ENCODE measurements at places on chromosomes 13 and 19. TPM values are rescaled to one million over a fixed set of nuclear protein-coding genes. Genes with fewer than 3 reads are reported as not detected.

DNA sequence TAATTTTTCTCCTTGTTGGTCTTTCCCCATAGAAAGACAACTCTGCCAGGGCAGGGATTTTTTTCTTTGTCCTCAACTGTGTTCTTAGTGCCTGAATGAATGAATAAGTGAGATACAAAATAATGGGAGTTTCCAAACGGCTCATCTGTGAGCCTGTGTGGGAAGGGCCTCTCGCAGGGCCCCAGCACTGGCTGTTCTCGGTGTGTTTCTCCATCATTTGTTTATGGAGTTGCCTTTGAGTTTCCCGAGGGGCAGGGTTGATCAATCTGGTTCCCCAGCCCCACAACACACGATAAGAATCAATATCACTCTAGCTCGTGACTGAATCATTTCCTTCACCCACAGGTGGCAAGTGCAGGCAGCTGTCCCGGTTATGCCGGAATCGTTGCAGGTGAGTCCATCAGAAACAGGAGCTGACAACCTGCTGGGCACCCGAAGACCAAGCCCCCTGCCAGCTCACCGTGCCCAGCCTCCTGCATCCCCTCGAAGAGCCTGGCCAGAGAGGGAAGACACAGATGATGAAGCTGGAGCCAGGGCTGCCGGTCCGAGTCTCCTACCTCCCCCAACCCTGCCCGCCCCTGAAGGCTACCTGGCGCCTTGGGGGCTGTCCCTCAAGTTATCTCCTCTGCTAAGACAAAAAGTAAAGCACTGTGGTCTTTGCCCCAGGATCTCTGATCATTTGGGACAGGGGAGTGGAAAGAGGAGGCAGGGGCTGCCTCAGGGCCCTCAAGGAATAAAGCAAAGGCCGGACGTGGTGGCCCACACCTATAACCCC, 14.9 kb downstream of the FXYD5 start:
- no peak for DNase-seq

DNA sequence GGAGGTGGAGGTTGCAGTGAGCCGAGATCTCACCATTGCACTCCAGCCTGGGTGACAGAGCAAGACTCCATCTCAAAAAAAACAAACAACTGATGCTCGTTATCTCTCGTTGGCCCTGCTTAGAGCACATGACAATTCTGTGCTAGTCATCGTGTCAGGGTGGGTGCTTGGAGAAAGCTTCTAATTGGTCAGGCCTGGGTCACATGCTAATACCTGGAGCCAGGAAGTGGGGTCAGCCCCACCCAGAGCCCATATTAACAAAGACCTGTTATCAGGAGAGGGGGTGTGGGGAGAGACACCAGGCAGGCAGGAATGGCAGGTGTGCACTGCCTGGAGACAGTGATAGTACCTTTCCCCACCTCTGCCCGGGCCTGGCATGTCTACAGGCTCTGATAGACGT, 84.9 kb downstream of the DPF1 start:
- no peak for DNase-seq

DNA sequence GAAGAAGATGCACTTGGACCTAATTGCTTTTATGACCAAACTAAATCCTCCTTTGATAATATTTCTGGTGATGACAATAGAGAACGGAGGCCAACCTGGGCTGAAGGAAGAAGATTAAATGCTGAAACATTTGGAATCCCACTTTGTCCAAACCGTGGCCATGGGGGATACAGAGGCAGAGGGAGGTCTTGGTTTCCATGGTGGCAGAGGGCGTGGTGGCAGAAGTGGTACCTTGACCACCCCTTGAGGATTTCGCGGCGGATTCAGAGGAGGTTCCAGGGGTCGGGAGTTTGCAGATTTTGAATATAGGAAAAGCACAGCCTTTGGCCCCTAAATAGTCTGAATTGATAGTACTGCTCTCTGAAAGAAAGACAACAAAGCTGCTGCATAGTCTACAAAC, 7.2 kb upstream of the LILRB3 start:
- DNase-seq: no peak

The GIPC3 gene
- total RNA-seq: 0.11 TPM

The ETV2 gene
- total RNA-seq: 0.32 TPM

DNA sequence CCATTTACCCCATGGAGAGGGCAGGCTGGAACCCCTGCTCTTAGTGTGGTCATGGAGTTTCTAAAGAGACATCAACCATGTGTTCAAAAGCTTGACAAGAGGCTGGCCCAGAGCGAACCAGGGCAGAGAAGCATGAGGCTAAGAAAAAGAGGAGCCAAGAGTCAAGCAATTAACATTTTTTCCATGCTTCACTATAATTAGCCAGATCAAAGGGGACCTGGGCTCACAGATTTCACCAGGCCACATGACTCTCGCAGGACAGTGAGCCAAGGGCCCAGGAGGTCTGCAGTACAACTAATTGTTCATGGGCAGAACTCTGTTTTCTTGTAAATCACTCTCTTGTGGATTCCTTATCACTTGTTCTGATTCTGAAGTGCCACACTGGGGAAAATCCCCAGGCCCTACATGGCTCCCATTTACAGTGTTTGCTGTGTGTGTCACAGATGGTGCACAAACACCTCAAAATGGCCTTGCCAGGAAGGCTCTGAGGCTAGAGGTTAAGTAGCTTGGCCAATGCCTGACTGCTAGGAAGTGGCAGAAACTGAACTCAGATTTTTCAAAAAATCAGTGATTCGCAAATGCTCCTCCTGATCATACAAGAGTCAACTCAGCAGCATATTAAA, 101.2 kb downstream of the LHFPL6 start:
- no peak for DNase-seq

The CEACAM4 gene
- not detected for total RNA-seq

DNA sequence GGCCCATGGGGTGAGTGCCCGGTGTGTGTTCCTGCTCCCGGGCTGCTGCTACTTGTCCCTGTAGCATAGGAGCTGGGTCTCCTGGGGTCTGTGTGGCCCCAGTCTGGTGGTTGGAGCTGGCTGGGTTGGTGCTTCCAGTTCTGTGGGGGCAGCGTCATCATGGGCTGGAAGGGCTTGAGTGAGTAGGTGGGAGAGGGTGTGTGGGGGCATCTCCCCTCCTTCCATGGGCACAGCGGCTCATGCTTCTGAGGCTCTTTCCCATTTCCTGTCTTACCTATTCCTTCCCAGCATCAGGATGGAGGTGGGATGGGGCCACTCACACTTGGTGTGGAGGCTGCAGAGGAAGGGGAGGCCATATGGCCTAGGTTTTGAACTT, 8.0 kb upstream of the EPN1 start:
- no peak for DNase-seq

DNA sequence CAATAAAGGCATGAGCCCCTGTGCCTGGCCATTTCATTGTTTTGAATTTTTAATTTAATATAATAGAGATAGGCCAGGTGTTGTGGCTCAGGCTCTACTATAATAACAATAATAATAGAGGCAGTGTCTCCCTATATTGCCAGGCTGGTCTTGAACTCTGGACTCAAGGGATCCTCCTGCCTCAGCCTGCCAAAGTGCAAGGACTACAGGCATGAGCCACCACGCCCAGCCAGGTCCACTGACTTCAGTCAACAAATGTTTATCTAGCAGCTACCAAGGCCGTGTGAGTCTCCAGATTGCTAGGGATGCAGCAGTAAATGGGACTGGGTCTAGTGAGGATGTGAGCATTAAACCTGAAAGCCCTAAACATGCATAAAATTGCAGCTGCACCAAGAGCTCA, 13.8 kb upstream of the ILF3 start:
- DNase-seq: no peak

DNA sequence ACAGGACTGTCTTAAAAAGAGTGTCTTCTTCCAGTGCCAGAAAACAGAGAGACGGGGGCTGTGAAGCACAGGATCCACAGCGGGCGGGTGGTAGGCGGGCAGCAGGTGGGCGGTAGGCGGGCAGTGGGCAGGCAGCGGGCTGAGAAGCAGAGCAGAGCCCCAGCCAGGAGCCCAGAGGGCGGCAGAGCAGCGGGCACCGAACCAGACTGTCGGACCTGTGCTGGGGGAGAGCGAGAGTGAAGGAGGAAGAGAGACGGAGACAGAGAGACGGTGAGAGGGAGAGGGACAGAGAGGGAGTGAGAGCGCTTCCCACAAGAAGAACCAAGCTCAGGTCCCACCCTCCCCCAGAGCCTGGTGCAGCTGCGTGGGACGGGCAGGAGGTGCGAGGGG, 30.3 kb downstream of the RASA3 start:
- no peak for DNase-seq

GRCh38 chr13:99305158-99305557, 2.0 kb downstream of the GPR183 start:
- no peak for DNase-seq

DNA sequence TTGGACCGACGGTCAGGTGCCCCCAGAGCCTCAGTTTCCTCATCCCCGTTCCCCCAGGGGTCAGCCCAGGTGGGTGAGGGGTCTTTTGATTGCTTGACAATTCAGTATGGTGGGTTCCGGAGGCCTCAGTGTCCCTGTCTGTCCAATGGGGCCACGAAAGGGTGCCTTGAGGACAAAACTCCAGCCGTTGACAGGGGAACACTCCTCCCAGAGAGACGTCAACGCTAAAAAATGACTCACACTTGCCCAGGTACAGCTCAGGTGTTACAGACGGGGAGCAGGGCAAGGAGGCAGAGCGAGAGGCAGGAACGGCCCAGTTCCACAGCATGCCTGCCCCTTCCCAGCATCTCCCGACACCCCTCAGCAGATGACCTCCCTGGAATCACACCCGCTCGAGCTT, 1.8 kb downstream of the TNFAIP8L1 start:
- no peak for DNase-seq

DNA sequence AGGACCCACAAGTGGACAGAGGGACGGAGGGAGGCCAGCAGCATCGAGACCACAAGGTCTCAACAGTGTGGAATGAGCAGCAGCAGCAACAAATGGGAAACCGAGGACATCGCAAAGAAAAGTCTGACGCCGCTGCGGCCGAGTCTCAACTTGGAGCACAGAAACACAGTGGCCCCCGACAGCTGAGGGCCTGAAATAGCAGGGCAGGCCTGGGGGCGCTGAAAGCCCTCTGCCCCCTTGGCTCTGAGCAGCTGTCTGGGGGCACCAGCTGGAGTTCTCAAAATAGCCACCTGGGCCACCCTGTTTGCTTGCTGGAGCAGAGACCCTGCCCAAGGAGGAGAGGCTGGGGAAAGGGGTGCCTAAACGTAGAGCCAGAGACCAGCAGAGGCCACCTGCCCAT, 5.9 kb upstream of the ISYNA1 start:
- no peak for DNase-seq

- DNase-seq: no peak
These were observed 401 bp upstream of the ZNF765 start for GRCh38 chr19:53394522-53394973.

- DNase-seq: no peak
These were observed 22.1 kb upstream of the WDFY2 start for GRCh38 chr13:51562011-51562671.

DNA sequence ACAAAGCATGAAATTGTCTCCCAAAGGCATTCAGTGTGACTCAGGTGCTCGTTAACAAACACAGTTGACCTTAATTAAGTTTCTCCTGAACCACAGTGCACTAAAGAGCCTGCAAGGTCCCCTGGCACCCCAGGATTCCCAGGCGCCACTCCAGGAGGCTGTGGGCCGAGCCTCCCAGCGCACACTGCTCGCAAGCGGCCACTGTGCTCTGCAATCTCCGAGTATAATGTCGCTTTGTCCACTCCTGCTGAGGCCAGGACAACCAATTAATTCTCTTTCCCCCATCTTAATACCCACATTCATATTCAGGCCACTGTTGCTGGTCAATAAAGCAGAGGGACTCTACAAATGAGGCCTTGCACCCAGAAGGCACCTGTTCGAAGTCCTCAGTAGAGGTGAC, 8.8 kb downstream of the RAB20 start:
- no peak for DNase-seq

GRCh38 chr19:29548483-29549085, 22.8 kb downstream of the VSTM2B start:
- DNase-seq: no peak

GRCh38 chr19:42042455-42043170, 27.4 kb downstream of the GRIK5 start:
- no peak for DNase-seq

DNA sequence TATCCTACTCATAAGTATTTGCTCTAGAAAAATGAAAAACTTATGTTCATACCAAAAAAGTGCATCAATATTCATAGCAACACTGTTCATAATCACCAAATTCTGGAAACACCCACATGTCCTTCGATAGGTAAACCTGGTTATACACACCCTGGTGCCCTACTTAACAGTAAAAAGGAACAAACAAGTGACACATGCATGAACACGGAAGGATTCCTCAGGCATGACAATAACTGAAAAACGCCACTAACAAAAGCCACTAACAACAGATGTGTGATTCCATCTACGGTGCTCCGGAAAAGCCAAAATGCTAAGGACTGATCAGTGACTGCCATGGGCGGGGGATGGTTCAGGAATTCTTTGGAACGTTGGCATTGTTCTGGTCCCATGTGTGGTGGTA, 65.5 kb downstream of the STK24 start:
- DNase-seq: no peak

The HSD17B14 gene
- 3.4 TPM for total RNA-seq

DNA sequence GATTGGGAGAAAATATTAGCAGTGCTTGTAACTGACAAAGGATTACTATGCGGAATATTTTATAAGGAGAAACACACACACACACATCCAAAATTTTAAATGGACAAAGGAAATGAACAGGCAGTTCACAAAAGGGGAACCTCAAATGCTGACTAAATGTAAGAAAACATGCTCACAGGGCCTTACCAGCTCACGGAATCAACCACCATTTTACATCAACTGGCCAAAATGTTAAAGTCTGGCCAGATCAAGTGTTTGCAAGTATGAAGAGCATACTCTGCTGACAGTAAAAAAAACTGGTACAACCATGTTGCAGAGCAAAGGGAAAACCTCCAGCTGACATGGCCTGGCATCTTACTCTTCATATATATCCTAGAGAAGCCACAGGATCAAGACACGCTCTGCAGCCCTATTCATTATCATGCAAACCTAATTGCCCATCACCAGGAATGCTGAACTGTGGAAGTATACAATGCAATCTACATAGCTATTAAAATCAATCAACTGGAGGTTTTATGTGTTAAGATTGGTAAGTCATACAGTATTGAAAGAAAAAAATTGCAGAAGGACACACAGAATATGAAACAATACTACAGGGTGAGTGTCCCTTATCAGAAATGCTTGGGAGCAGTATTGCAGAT, 124.4 kb downstream of the RNF17 start:
- no peak for DNase-seq
